ENCODE measurements at places on chromosomes 5 and 9. TPM values are rescaled to one million over a fixed set of nuclear protein-coding genes. Genes with fewer than 3 reads are reported as not detected.

The C5orf46 gene
- not detected for total RNA-seq

The WDR70 gene
- total RNA-seq, result 46.2 TPM

The SLC1A3 gene
- total RNA-seq, result 8.5 TPM

GRCh38 chr5:72108202-72109061 is 1.2 kb downstream of the MAP1B start:
- peak; percentile 94 for DNase-seq
- H3K4me3 ChIP-seq, result peak overlapping the region; percentile 95
- no peaks in the 10 kb centered on the region for H3K36me3 ChIP-seq
- H3K27me3 ChIP-seq, result no peaks in the 10 kb centered on the region
- H3K27ac ChIP-seq, result peak overlapping the region; percentile 88

- no peak overlapping the region for H3K27ac ChIP-seq
- no peaks in the 10 kb centered on the region for H3K27me3 ChIP-seq
- no peak for DNase-seq
- no peak overlapping the region for H3K4me3 ChIP-seq
These were observed 17.9 kb upstream of the ZNF474 start for GRCh38 chr5:122111460-122111859.

- no peaks in the 10 kb centered on the region for H3K36me3 ChIP-seq
- DNase-seq, result no peak
- H3K27ac ChIP-seq, result no peak overlapping the region
- H3K4me1 ChIP-seq, result peaks cover 38% of the 10 kb centered on the region
These were observed 103.8 kb downstream of the MAP1B start for GRCh38 chr5:72210888-72211678.

DNA sequence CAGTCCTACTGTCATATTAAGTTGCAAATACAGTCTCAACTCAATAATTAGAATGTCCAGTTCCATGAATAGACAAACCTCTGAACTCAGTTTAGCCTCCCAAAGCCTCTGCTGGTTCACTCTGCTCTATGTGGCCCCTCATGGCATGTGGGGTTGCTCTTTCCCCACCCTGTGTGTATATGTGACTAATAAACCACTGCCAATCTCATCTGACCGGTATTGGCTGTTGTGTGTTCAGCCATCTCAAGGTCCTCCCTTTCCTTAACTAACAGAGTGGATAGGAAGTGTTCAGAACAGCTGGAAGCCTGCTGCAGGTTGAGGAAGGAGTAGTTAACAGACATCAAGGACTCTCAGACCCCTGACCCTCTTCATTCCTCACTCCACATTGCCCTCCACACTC is 55.3 kb downstream of the IL33 start:
- DNase-seq, result no peak
- H3K4me3 ChIP-seq, result no peak overlapping the region
- H3K4me1 ChIP-seq, result no peaks in the 10 kb centered on the region
- no peaks in the 10 kb centered on the region for H3K36me3 ChIP-seq
- H3K27me3 ChIP-seq, result no peaks in the 10 kb centered on the region

GRCh38 chr5:62592558-62592957 is 13.9 kb downstream of the LRRC70 start:
- H3K27ac ChIP-seq, result no peak overlapping the region
- no peak for DNase-seq
- H3K36me3 ChIP-seq, result peaks cover 9% of the 10 kb centered on the region
- no peaks in the 10 kb centered on the region for H3K27me3 ChIP-seq
- H3K4me1 ChIP-seq, result no peaks in the 10 kb centered on the region

The EIF4EBP3 gene
- total RNA-seq, result 0.53 TPM

DNA sequence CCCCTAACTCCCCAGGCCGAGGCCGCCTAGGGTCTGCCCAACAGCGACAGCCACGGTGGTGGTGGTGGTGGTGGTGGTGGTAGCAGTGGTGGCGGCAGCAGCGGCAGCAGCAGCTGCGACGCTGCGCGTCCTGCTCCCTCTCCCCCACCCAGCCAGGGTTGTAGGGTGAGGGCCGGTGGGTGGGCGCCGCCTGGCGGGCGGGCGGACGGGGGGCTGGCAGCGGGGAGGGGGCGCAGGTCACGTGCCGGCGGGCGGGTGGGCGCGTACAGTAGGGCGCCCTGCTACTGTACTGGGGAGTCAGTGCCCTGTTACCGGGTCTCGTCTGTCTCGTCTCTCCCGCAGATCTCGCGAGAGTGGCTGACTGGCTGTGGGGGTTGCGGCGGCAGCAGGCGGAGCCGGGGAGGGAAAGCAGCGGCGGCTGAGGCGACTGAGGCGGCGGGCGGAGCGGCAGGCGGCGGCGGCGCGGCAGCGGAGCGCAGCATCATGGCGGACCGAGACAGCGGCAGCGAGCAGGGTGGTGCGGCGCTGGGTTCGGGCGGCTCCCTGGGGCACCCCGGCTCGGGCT is at the start of gene PURA:
PURA (plus strand) TSS at position 411 of the 565 bp plus-strand sequence; CDS start at position 484, 73 bp downstream.
- H3K4me1 ChIP-seq, result peaks cover 36% of the 10 kb centered on the region
- peaks cover 91% of the 10 kb centered on the region for H3K27me3 ChIP-seq
- peak within 1 kb of the TSS; percentile 88 for H3K4me3 ChIP-seq

DNA sequence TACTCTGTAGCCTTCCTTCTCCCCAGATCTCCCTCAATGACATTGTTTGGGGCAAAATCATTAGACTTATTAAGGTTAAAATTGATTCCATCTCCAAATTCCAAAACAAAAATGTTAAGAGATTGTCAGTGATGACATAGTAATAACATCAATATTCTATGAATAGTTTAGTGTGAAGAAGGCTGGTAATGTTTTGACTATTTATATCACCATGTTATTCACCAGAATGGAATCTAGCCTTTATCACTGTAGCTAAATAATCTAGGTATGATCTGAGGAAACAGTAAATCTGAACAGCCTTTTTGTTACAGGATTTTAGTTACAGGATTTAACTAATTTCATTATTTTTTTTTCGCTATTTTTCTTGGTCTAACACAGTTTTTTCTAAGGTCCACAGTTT is 929 bp upstream of the PLPP6 start:
- H3K27ac ChIP-seq, result no peak overlapping the region
- H3K4me3 ChIP-seq, result no peak overlapping the region
- H3K27me3 ChIP-seq, result peaks cover 7% of the 10 kb centered on the region
- no peaks in the 10 kb centered on the region for H3K36me3 ChIP-seq

DNA sequence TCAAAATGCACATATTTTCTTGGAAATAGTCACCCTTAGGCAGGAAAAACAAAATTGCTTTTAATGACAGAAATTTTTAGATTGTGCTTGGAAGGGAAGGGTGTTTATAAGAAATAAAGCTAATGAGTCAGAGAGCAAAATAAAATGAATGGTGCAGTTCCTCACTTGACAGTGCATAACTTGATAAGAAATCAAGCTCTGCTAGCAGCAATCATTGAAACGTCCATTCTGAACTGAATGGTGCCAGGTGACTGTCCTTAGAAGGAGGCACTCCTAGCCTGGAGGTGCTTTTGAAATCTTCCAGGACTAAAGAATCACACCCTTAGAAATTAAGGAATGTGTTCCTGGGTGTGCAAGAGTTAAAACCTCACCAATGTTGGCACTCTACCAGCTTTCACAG is 202.5 kb downstream of the EFNA5 start:
- no peaks in the 10 kb centered on the region for H3K27me3 ChIP-seq
- no peak overlapping the region for H3K27ac ChIP-seq
- peaks cover 94% of the 10 kb centered on the region for H3K4me1 ChIP-seq
- H3K36me3 ChIP-seq, result no peaks in the 10 kb centered on the region
- H3K4me3 ChIP-seq, result no peak overlapping the region
- no peak for DNase-seq

DNA sequence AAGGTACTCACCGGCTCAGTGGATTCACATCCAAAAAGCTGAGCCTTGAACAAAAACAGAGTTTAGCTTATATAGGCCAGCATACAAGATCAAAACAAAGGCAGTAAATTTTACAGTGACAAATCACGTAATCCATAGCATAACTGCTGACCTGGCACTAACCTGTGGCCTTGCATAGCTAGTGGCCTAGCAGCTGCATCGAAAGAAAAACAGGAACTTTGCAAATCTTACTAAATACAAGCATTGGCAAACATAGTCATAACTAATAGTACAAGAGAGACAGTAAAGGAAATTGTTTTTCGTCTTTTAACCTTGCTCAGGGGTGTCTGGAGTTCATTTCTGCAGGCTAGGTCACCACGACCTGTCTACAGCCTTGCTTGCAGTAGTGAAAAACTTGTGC is 4.8 kb downstream of the HSDL2 start:
- no peaks in the 10 kb centered on the region for H3K36me3 ChIP-seq
- no peaks in the 10 kb centered on the region for H3K4me1 ChIP-seq
- no peak overlapping the region for H3K27ac ChIP-seq

The DCTN4 gene
- 65.8 TPM for total RNA-seq

The IFNW1 gene
- not detected for total RNA-seq

The ARL14EPL gene
- not detected for total RNA-seq

DNA sequence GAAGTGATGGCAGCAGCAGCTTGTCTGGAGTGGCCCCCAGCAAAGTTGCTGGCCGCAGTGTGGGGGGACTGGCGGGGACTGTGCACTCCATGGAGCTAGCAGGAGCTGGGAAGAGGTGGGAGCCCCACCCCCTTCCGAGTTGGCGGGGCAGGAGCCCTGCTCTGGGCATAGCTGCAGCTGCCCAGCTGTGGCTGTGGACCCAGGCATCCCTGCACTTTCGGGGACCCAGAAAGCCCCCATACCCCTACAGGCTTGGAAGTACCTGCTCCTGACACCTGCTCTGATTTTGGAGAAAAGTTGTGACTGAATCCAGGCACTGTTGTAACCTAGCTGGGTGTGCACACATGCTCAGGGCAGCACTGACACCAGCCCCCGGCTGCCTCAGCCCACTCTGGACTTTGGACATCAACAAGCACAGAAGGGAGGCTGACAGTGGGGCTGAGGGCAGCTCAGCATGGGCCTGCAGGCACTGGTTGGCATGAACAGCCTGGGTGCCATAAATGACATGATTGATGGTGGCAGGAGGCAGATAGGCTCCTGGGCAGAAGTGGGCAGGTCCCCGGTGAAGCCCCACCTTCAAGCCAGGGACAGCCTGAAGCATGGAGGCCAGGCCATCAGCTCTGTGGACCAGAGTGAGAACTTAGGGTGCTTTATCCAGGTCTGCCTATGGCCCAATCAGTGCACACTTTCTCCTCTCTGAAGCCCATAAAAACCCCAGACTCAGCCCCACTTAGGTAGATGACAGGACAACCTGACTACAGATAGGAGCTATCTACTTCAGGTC is 12.6 kb downstream of the LMBRD2 start:
- H3K27ac ChIP-seq, result no peak overlapping the region
- no peaks in the 10 kb centered on the region for H3K4me1 ChIP-seq
- DNase-seq, result no peak
- no peak overlapping the region for H3K4me3 ChIP-seq

DNA sequence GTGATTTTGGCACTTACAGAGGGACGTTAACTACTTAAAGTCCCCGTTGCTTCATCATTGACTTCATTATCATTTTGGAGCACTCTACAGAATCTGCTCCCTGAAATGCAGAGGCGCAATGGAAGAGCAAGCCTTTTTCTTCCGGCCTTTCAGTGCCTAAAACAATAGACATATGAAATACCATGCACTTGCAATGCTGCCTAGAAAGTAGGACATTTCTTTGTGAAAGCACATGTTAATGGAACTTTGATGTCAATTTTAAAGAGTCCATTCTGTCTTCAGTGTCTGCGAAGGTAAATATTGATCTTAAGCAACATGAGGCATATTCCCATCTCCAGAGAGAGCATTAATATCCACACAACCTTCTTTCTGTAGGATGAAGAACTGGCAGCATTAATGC is 36.3 kb downstream of the ITGA2 start:
- H3K27ac ChIP-seq, result no peak overlapping the region
- DNase-seq, result no peak
- no peaks in the 10 kb centered on the region for H3K4me1 ChIP-seq
- H3K36me3 ChIP-seq, result no peaks in the 10 kb centered on the region
- no peaks in the 10 kb centered on the region for H3K27me3 ChIP-seq

DNA sequence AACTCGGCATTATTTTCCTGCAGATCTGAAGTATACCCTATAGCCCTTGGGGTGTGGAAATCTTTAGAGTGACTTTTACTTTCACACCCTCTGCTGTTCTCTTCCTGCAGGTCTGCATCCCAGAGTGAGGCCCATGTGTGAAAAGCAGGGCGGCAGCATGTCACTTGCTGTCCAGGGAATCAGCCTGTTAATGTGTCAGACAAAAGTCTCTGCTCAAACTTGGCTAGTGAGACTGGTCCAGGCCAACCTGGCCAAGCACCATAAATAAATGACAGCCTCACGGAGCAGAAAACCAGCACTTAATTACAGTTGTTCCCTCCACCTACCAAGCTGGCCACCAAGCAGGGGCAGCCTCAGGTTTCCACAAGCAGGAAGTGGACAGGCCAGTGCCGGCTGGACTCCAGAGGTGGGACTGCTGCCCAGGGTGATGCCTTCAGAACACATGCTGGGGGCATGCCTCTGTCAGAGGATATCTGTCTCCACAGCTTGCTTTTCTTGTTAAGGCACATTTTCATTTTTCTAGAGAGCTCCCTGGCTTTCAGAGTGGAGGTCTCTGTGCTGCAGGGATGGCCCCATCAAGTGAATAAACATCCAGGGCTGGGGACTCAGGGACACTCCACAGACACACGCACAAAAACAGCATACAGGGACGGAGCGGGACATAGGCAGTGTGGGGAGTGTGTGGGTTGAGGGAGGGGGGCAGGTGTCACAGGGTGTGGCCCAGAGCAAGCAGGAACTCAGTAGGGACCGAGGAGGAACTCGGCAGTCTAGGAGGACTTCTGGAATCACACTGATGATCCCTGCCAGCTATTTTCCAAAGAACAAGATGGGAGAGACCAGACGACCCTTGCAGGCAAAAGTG is 243.8 kb upstream of the IRX1 start:
- no peak for DNase-seq
- H3K27me3 ChIP-seq, result no peaks in the 10 kb centered on the region
- no peaks in the 10 kb centered on the region for H3K4me1 ChIP-seq
- no peak overlapping the region for H3K4me3 ChIP-seq
- H3K36me3 ChIP-seq, result no peaks in the 10 kb centered on the region

The DOCK8 gene
- total RNA-seq, result 0.93 TPM

DNA sequence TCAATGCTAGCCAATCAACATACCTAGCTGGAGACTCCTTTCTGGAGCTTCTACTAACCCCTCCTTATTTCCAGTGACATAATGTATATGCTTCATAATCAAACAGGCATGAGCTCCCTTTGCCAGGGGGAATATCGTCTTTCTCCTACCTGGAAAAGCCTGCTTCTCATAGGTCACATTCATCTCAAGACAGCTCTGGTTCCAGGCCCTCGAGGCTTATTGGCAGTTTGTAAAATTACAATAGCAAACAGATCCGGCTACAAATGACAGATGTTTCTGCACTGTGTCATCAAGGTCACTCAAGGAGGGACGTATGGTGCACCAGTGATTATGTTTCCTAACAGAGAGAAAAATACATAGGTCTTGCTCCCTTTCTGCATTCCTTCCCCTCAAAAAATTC is 140.0 kb downstream of the SAXO1 start:
- DNase-seq, result no peak
- H3K4me1 ChIP-seq, result no peaks in the 10 kb centered on the region
- H3K27me3 ChIP-seq, result no peaks in the 10 kb centered on the region
- no peaks in the 10 kb centered on the region for H3K36me3 ChIP-seq
- no peak overlapping the region for H3K27ac ChIP-seq

The SLC6A18 gene
- not detected for total RNA-seq

The SLIT3 gene
- 0.22 TPM for total RNA-seq

DNA sequence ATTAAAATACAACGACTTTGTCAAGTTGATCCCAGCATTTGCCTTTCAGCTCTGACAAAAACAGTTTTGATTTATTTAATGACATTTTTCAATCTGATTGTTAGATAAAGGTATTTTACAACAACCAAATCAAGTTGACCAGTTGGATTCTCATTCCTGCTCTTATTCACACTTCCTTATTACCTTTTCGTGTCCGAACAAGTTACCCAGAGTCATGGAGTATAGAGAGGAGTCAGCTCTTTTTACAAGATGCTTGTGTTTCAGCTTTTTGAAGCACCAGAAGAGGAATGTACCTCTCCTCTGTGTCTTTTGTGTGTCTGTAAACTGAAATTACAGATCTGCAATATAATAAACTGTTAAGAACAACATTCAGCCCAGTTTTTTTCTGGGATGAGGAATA is 151.3 kb upstream of the TMEM161B start:
- DNase-seq, result no peak
- H3K4me1 ChIP-seq, result peaks cover 9% of the 10 kb centered on the region
- no peaks in the 10 kb centered on the region for H3K36me3 ChIP-seq
- H3K4me3 ChIP-seq, result no peak overlapping the region
